ENCODE measurements at places on chromosomes 7 and 10.

DNA sequence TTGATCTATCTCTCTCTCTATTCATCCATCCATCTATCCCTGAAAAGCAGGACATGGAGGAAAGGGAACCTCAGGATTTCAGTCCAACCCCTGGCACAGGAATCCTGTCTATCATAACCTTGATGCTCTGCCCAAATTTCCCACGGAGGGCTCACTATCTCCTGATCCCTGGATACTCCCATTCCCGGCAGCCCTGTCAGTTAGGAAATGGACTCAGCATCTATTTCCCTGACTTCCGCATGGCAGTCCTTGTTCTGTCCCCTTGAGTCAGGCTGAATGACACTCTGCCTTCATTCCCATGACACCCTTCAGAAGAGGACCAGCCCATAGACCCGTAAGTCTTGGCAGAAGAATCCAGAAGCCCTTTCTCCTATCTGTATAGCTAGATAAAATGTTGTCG is 77.7 kb downstream of the VWA2 start:
- DNase-seq, result no peak

DNA sequence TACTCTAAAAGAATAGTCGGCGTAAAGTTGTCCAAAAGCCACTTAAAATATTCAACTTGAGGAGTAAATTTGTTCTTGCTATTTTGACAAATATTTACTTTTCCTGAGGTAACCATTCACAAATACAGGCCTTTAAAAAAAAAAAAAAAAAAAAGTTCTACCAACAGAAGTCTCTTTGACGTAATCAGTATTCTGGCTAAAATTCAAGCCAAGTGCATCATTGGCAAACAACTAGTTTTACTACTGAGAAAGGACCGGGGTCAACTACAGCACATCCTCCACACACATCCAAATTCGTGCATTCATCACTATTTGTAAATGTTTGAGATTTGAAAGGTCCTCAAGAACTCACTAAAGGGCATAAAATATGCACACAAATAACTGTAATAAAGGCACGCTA is 2.0 kb downstream of the OAT start:
- no peak for DNase-seq

DNA sequence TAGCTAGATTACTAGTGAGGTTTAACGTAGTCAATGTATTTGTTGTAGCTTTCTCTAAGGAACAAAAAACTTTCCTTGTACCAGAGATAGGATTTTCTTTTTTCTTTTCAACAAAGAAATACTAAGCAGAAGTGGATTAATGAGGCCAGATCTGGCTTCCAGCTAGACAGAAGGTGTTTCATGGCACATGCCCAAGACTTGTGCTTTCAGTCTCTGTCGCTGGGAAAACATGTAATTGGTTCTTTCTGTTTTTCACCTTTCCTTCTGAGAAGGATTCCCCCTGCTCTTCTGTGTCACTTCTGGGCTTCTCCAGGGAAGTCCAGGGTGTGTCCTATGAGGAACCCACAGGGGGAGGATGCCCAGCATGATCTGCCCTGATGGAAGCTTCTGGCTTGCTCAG is 492.2 kb downstream of the CCSER2 start:
- no peak for DNase-seq

GRCh38 chr10:103784723-103785418 is 70.5 kb downstream of the SH3PXD2A start:
- DNase-seq, result no peak

Measured in stimulated activated CD8-positive, alpha-beta memory T cell treated with anti-CD3 and anti-CD28 coated beads, Interleukin-4, amount 100 ng/mL, for 4 hours (primary cell).